Omental fat pad (tissue), 4 donors: ENCODE measurements at places on chromosomes 1 and 21. TPM values are rescaled to one million over a fixed set of nuclear protein-coding genes. Genes with fewer than 3 reads are reported as not detected.

The SIM2 gene
- total RNA-seq = not detected

DNA sequence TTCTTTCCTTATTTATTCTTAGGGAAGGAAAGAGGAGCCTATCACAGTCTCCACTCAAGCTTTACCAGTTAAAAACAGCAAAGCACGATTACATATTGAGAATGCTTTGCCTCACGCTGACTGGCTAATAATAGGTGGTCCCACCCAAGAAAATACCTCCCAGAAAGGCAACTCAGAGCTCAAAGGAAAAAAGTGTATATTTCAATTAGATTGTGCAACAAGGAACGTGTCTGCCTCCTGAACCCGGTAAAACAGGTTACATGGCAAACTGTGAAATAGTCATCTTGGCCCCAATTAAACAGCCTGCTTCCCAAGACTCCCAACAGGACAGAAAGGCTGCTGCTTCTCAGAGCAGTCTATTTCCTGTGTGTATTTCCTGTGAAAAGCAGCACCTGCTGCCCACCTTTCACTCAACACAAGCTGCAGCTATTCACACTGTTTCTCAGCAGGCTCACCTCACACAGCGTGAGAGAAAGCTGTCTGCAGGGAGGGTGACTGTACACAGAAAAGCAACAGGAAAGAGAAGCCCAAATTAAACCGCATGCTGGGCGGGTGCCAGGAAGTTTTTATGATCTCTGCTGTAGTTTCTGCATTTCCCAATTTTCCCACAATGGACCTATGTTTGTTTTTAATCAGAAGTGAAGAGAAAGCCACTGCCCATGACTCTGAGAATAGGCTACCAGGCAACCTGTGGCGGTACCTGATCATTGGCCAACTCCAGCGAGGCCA lies 44.0 kb downstream of the URB1 start:
- no peak for DNase-seq

The TNFSF4 gene
- 0.36 TPM for total RNA-seq

DNA sequence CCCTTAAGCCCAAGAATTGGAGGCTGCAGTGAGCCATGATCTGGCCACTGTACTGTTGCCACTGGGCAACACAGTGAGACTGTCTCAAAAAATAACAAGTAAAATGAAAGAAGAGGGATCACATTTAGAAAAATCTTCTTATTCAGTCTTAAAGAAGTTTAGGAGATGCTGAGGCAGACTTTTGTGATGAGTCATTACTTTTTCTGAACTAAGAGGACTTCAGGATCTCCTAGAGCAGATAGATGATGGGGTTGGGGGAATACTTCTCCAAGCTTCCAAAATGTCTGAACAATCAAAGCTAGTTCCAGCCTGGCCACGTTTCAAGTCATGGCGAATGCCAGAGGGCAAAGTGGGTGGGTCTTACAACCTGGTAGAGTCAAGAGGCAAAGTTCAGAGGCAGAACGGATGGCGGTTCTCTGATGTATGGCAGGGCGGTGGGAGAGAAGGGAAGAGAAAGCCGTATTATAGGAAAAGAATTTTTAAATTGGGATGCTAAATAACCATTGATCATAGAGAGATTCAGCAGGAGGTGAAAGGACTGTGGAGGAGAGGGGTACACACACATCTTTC lies 2.1 kb upstream of the CIART start:
- no peak for DNase-seq

GRCh38 chr1:208951908-208952307 lies 631.6 kb upstream of the CAMK1G start:
- DNase-seq = no peak

GRCh38 chr1:236282425-236282716 lies 613 bp upstream of the ERO1B start:
- DNase-seq = no peak

- DNase-seq = no peak
Measured at GRCh38 chr1:74362691-74363090, 127.5 kb downstream of the TNNI3K start.

The RXFP4 gene
- total RNA-seq = not detected

DNA sequence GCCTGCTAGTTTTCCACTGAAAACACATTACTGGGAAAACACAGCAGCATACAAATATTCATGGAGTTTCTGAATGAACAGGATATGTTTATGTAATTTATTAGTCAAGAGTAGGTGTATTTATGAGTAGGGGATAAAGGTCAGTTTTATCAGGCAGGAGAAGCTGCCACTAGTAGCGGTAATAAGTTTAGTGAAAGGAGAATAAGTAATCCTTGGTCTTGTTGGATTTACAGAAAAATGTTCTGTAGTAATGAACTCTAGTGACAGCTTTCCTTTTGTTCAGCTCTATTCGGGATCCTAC lies 1.2 kb downstream of the MAST2 start:
- DNase-seq = no peak

- DNase-seq = no peak
Measured at GRCh38 chr1:157732755-157733154, 32.2 kb upstream of the FCRL3 start.

The USP48 gene
- 32.0 TPM for total RNA-seq

The TGFB2 gene
- total RNA-seq = 9.1 TPM

- DNase-seq = no peak
Measured at GRCh38 chr1:153392258-153392657, 1.4 kb upstream of the S100A8 start.

DNA sequence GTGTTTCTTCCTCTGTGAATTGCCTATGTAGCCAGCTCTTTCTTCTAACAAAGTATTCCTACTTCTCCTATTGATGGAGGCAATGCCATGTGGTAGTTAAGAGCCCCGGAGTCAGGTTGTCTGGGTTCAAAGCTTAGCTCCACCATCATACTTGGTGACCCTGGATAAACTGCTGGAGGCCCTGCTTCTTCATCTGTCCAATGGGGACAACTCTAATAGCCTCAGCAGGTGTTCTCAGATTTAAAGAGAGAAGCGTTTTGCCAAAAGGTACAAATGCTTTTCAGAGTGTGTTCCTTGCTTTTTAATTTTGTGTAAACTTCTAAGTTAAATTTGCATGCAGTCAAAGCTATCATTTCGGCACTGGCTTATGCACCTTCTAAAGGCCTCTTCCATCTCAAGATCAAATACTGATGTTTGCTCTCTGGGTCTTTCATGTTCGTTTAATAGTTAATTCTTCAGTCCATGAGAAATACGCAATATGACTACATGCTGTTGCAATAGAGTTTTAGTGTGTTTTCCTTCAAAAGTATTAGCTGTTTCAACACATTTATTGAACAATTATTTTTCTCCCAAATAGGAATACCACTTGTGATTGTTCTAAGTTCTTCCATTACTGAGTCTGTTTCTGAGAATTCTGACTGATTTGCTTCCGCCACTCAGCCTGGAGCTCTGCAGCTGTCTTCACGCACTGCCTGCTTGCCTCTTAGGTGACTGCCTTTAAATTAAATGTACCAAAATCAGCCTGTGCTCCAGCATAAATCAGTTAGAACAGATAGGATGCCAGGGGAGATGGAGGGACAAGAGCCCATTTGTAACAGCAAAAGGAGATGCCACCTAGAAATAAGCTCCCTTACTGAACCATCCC lies 75.6 kb downstream of the CAPZB start:
- no peak for DNase-seq

The AADACL4 gene
- total RNA-seq = 0.28 TPM

GRCh38 chr1:36871146-36871971 lies 163.0 kb downstream of the GRIK3 start:
- no peak for DNase-seq

DNA sequence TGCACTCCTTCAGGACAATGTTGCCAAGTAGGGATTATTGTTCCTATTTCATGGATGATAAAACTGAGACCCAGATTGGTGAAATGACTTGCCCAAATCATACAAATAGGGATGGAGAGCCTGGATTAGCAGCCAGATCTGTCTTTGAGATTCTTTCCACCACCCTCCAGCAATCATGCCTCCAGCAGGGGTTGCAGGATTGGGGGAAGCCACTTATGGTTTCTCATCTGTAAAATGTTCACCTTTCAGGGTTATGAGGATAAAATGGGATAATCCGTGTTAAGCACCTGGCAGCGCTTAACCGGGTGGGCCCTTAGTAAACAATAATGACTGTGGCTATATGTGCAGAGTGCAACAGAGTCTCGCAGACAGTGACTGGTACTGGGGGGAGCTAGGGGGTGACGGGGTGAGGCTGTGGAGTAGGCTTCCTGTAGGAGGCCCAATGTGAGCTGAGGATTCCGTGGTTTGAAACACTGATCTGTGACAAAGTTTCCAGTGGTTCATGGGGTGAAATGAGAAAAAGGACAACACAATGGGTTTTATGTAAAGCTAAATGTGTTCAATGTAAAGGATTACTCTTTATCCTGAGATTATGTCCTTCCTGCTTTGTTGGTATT lies 33.7 kb upstream of the FOXO6 start:
- DNase-seq = no peak

GRCh38 chr1:9344426-9345200 lies 51.9 kb downstream of the SPSB1 start:
- no peak for DNase-seq

The NR1I3 gene
- total RNA-seq = not detected

The HHIPL2 gene
- 0.31 TPM for total RNA-seq
